Trophoblast cell (in vitro differentiated cells and primary cell): ENCODE measurements at places on chromosomes 4 and X.

GRCh38 chr4:55181010-55182005 lies 55.9 kb upstream of the KDR start:
- DNase-seq, result no peak

DNA sequence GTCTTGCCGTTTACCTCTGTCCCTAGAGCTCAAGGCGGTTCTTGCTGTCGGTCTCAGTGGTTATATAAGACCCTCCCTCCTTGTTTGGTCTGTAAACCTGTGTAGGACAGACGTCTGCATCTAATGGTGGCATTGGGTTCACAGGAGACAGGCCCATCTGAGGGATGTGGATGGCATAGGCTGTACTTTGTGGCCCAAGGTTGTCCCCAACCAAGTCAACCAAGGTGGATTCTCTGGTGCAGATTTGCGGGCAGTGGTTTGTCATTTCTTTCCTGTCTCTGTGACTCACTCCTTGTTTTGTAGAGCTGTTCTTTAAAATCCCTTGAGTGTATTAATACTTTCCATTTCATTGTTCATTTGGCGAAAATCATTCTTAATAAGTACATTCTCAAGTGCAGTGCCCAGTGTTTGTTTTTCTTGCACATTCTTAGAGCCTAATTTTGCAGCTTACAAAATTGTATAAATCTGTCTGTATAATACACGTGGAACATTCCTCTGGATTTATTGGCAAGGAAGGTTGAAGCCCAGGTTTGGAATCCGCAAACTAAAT lies 68.0 kb upstream of the TLR2 start:
- DNase-seq, result no peak

GRCh38 chr4:77852892-77853495 lies 9.6 kb upstream of the MRPL1 start:
- DNase-seq, result no peak

GRCh38 chr4:84582988-84583875 lies at the start of gene CDS1:
CDS1 (plus strand) TSS chr4:84583127; CDS start chr4:84583402, 275 bp downstream.
- peak; percentile 33 for DNase-seq

- DNase-seq, result no peak
Observed at GRCh38 chr4:120520761-120521160, 401.8 kb downstream of the PRDM5 start.

DNA sequence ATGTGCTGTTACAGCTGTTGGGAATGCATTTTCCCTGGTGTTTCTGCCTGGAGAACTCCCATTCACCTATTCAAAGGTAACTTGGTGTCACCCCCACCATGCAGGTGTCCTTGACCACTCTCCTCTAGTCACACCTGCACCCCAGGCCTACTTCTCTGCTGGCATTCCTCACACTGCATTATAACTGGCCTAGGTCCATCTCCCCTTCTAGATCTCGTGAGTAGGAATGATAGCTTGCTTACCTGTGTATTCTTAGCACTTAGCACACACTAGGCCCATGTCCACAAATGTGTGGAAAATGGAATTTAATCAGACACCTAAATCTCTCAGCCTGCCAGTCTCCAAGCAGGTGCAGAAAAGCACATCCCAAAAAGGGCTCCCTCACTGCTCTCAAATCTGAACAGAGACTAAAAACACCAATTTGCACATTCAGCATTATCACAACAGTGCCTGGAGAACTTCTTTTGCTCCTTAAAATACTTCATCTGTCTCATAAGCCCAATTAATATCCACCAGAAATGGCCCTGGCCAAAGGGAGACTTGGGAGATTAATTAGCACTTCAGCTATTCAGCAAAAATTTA lies 18.3 kb downstream of the SCD5 start:
- no peak for DNase-seq

DNA sequence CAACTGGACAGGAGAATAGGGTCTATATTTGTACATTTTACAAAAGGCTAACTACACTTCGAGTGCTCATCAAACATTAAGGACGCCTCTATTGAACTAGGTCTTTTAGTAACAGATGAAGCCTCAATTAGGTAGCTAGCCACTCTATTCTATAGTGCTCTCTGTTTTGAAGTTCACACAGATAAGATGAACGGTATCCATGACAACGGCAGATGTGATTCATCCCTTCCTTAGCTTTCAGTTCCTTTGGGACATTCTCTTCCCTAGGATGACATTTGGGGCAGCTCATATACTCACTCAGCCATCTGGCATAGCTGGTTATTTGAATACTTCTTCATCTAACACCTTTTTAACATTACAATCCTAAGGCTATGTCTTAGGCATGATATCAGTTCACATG lies 62.4 kb upstream of the WDFY3 start:
- DNase-seq, result peak; percentile 84

DNA sequence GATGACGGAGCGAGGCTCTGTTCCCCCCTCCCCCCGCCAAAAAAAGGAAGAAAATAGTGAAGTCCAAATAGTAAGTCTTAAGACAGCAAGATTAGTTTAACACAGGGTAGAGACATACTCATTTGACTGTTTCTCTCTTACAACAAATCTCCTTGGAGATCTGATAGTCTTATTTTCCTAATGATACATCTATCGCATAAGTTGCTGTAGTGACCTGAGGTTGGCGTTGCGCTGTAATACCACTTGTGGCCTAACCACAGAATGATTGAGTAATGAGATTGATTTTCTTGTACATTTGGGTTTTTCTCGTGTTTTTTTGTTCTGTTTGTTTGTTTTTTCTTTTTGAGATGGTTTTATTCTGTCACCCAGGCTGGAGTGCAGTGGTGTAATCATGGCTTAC lies 27.2 kb downstream of the OCIAD1 start:
- no peak for DNase-seq

DNA sequence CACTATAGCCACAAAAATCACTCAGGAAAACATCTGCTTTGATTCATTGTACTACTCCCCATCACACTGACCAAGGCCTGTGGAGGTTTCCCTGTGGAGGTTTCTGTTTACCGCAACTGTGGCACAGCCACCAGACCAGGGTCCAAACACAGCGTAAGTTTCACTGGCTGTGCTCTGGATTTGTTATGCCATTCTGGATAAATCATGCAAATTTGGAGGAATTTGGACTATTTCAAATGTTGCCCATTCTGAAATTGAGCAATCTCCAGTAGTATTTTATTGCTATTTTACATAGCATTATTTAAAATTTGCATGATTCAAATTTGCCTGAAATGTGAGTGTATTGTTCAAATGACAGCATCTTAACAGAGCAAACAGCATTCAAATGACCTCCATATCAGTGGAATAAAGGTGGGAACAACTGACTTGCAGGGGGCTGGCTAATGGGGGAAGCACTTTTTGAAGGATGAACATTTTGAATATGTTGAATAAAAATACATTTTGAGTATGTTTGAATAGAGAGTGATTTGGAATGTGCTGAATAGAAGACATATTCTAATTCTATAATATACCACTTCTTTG lies 66.1 kb upstream of the ACSL1 start:
- no peak for DNase-seq

DNA sequence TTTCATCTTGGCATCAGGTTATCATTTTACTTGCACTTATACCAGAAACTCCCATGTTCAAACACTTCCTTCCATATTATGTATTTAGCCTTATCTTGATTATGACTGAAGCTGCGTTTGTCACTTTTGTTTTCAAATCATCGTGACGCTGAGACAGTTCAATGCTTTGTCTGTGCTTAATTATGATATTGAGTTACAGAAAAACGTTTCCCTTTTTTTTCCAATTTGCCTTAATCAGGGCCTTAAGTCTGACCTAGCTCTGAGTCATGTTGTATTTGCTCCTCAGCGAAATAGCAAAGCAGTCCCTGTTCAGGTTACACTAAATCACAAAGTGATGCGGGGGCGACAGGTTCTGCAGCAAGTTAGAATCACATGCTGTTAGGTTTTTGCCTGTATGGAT lies 254.7 kb downstream of the AFF2 start:
- DNase-seq, result no peak

DNA sequence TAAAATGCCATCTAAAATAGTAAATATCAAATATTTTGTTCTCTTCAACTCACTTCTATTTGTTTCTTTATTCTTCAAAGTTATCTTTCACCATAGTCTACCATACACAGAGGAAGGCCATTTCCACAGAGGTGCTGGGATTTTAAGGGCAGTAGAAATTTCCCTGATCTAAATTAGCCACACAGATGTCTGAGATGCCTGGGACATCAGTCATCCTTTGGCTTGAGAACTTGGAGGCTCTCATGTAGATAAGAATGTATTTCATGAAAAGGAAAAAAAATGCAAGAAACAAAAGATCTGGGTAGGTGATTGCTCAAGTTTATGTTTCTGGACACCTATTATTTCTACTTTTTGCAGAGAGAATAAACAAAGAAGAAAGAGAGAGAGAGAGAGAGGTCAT lies 1008.2 kb downstream of the NLGN4X start:
- peak; percentile 33 for DNase-seq

GRCh38 chrX:114580336-114580735 lies 3.5 kb upstream of the HTR2C start:
- DNase-seq, result no peak

DNA sequence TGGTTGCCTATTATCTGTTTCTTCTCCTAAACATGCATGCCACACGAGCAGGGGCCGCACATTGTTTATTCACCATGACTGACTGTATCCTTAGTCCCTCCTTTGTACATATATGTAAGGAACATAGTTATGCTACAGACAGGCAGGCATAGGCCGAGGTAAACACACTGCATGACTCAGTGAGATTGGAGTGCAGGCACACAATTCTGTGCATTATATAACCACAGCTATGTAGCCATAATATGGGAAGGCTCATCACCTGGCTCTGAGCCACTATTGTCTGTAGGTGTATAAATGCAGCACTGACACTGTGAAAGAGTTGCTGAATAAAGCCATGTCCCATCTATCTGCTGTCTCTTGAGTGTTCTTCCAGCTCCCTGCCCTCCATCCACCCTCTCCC lies 431.6 kb downstream of the IDS start:
- no peak for DNase-seq

GRCh38 chrX:155819525-155819924 lies 61.6 kb upstream of the VAMP7 start:
- no peak for DNase-seq

DNA sequence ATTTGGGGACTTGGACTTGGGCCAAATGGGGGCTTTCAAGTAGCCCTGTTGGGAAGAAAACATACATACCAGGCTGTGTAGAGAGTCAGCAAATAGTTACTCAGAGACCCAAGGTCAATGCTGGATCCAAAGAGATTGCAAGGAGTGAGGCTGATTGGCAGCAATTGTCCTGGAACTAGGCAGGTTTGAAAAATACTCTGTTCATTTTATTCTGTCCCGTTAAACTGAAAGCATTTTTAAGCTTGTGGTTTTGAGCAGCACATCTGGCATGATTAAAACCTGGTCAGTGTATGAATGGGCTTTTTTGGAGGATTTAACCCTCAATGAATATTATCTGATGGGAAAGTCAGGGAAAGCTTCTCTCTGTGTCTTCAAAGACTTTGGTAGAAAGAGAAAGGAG lies 294.3 kb upstream of the BOD1L1 start:
- no peak for DNase-seq

GRCh38 chrX:132231587-132231986 lies 12.3 kb upstream of the RAP2C start:
- no peak for DNase-seq

DNA sequence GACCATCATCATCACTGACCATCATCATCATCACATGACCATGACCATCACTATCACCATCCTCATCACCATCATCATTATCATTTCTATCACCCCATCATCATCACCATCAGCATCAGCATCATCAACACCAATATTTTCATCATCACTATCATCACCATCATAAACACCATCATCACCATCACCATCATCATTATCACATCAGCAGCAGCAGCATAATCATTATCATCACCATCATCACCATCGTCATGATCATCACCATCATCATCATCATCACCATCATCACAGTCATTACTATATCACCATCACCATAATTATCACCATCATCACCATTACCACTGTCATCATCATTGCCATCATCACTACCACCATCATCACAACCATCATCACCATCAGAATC lies 117.6 kb downstream of the DHRSX start:
- no peak for DNase-seq
